ENCODE measurements at places on chromosomes 4 and X.

DNA sequence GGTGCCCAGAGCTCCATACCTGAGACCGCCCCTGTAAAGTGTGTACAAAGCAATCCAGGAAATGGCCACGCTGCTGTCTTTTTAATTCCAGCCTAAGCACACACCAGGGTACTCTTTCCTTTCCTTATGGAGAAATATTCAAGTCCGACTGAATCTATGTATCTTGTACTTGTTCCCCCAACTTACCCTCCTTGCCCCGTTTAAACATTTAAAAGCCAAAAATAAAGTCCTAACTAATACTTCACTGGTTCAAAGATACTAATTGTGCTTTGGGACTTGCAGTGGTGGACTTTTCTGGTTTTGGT lies 731 bp upstream of the AMMECR1 start:
- no peak for DNase-seq

GRCh38 chr4:1623400-1623799 lies 60.7 kb downstream of the FAM53A start:
- DNase-seq, result no peak

- DNase-seq, result no peak
Observed at GRCh38 chr4:87270144-87270543, 49.7 kb upstream of the KLHL8 start.

DNA sequence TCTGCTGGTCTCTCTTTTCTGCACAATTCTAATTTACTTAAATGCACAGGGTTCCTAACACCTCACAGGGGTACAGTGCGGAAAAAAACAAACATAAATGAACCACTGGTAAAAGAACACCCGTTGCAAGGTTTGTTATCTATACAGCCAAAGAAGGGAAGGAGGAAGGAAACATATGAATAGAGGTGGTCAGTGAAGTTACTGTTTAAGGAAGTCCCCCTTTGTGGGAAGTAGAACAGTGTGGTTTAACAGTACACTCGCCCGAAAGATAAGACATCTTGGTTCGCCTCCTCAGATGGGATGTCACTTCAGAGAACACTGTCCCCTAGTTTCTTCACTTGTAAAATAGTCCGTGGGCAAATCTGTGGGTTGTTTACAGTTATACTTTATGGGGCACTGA lies 57.5 kb downstream of the TEC start:
- DNase-seq, result no peak

DNA sequence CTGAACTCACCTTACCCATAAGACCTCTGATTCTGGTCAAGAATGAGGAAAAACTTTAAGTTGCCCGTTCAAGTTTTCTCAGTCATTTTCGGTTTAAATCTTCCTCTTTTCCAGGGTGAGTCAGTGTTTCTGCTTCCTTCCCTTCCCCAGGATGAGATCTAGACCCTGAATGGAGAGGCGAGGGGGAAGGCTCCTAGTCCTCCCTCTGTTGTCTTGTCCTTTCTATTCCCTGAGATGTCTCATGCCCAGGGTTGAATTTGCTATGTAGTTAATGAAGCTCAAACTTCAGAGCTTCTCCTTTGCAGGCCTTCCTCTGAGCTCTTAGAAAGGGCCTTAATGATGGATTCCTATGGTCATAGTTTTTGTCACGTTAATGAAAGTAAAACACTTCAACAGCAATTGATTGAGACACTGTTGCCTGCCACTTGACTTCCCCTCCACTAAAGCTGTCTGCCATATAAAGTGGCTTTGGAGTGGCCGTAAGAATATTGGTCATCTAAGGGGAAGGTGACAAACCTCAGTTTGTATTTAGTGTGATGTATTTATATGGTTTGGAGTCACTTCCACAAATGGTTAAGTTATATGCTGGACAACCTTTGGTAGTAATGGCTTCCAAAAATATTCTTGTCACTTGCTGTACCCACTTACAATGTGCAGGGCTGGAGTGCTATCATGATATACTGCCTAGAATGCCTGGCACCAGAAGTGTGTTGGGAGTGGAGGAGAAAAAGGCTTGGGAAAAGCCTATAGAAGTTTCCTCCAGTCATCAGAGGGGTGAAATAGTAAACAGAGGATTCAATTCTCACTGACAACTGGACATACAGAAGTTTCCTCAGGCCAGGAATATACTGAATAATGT lies 24.3 kb upstream of the GPRIN3 start:
- no peak for DNase-seq

DNA sequence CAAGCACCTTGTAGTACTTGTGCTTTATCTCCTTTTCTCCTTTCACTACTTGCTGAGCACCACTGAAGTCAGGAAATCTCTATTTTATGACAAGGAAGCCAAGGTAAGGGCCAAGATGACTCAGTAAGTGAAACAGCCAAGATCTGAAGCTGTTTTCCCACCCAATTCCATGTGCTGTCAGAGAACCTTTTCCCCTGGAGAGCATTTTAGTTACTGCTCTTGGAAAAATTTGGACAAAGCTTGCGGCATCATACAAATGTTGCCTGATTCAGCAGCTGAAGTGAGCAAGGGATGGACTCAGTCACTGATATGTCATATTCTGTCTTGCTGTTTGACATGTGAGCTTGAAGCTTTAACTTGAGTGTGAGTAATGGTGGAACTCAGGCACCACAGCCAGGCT lies 391.4 kb downstream of the RAB28 start:
- DNase-seq, result no peak

GRCh38 chrX:133709501-133709900 lies 275.9 kb downstream of the GPC3 start:
- DNase-seq, result no peak

GRCh38 chr4:150366487-150366999 lies 215.4 kb upstream of the MAB21L2 start:
- DNase-seq, result no peak

- no peak for DNase-seq
Observed at GRCh38 chr4:163167333-163167626, 590 bp upstream of the NAF1 start.

DNA sequence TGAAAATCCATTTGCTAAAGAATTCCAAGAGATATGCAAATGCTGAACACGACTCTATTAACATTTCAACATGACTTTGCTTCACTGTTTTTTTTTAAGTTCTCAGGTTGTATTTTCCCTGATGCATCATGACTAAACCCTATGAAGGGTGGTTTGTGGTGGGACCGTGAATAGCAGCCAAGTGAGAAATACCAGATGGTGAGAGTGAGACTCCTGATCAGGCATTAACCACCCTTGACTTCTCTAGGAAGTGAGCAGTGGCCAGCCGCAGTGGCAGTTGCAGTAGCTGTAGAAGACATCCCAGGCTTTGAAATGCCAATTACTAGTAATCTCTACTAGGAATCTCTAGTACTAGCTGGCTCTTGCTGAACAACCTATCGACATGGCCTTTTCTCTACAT lies 383.4 kb downstream of the FAM133A start:
- no peak for DNase-seq

DNA sequence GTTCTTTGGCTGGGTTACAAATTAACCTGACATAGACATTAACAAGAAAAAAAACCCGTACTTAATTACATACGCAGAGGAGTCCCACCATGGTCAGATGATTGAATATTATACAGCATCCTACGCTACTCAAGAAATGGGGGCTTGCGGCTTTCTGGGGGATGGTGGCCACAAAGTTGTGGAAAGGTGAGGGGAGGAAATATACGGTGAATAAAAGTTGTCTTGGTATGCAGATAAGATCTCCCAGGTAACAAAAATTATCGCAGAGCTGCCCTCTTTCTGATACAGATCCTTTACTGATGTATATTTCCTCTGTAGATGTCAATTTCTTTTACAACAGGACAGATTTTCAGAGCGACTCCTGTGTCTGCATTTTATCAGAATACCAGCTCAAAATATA lies 890 bp downstream of the DCAF16 start:
- DNase-seq, result no peak

DNA sequence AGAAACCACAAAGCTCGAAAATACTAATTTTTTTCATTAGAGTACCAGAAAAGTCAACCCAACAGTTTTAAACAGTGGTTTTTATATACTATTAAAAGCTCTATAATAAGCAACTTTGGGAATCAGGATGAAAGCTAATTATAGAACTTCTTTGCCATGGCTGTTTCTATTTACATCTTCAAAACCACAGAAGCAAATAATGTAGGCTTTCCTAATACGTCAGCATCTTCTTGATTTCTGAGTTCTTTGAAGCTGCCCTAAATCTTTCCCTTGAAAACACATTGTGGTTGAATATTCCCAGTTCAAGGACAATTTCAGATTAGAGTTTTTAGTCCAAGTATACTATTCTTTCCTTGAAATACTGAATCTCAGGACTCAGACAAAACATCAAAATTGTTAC lies 460.2 kb upstream of the FAT1 start:
- DNase-seq, result no peak

GRCh38 chr4:174657472-174657871 lies 135.2 kb upstream of the HPGD start:
- no peak for DNase-seq

DNA sequence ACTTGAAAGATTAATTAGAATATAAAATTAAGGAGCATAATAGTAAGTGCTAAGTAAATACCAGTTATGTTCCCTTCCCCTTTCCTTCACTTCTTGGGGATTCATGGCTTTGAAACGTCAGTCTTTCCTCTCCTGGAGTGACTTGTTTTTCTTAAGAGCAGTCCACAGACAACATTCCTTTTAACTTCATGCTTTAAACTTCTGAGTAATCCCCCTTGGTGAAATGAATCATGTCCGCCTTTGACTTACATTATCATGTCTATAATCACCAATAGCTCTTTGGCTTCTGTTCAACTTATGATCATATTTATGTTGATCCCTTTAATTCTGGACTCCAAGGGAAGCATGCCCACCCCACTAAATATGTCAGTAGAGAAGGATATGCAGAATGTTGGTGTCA lies 1012.1 kb upstream of the SLIT2 start:
- DNase-seq, result no peak

- DNase-seq, result no peak
Observed at GRCh38 chr4:8594097-8595038, 1.8 kb downstream of the CPZ start.

- no peak for DNase-seq
Observed at GRCh38 chr4:88188738-88189417, 30.4 kb upstream of the ABCG2 start.
